T-helper 2 cell treated with Interferon-gamma antibody and Interleukin-4, amounts not matched to agents 5 μg/mL and 100 μg/mL, for 36 hours (primary cell): ENCODE measurements at places on chromosomes 7 and 10.

GRCh38 chr10:101120884-101121653, 10.0 kb upstream of the TLX1 start:
- no peak for DNase-seq

- peak; percentile 56 for DNase-seq
Observed at GRCh38 chr7:518630-519483, 789 bp downstream of the PDGFA start.

GRCh38 chr10:110522365-110522988, 24.8 kb downstream of the DUSP5 start:
- DNase-seq = peak; percentile 45

- no peak for DNase-seq
Observed at GRCh38 chr7:18457832-18458231, 37.7 kb upstream of the HDAC9 start.
